ENCODE measurements at places on chromosomes 16 and 17.

- no peak for DNase-seq
These were observed 36.4 kb upstream of the CORO6 start for GRCh38 chr17:29659155-29659554.

- no peak for DNase-seq
These were observed 7.8 kb downstream of the GALK1 start for GRCh38 chr17:75757086-75757681.

DNA sequence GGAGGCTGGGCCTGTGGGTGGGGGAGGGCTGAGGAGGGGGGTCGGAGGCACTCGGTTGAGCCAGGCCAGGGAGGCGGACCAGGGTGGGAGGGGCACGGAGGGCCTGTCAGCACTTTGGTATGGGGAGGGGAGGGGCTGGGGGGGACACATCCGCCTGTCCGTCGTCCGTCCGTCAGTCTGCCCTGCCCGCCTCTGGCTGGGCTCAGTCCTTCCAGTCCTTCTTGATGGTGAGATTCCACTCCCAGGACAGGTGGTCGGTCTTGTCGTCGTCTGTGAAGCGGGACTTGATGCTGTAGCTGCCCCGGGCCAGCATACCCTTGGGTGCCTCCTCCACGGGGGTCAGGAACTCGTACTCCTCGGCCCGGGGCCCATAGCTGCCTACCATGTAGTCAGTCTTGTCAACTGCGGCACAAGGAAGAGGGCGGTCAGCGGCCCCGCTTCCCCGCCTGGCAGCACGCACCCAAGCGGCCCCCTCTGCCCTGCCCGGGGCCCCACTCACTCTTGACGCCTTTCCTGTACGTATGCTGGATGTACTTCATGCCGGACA lies 2.4 kb downstream of the ARHGDIA start:
- no peak for DNase-seq

DNA sequence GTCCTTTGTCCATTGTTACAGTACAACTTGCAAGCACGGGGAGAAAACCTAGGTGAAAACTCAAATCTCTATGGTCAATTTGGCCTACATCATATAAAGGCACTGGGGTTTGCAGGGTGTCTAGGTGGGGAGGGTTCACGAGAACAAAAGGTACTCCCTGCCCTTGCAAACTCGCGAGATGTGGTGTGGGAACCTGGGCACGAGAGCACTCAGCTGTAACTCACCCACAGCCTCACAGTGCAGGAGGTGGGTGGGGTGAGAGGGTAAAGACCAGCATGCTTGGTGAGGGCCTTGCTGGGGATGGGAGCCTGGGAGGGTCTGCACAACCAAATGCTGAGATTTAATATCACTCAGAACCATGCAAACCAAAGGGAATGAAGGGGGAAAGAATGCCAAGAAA lies 18.4 kb upstream of the ZNF594 start:
- DNase-seq, result no peak

DNA sequence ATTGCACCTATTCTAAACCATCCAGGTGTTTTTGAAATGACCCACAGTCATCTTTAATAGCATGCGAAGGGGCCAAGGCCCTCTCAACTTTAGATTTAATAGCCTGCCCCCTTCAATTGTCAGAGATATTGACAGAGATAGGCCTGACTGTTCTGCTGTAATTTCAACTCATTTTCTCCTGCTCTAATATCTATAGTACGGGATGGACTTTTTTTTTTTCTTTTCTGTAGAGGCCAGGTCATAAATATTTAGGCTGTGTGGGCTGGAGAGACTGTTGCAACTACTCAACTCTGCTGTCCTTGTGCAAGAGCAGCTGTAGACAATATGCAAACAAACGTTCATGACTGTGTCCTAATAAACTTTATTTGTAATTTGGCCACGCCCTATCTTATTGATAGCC lies 24.7 kb upstream of the KRT20 start:
- DNase-seq, result no peak

GRCh38 chr17:78764871-78765270 lies 17.2 kb downstream of the CYTH1 start:
- DNase-seq, result no peak

DNA sequence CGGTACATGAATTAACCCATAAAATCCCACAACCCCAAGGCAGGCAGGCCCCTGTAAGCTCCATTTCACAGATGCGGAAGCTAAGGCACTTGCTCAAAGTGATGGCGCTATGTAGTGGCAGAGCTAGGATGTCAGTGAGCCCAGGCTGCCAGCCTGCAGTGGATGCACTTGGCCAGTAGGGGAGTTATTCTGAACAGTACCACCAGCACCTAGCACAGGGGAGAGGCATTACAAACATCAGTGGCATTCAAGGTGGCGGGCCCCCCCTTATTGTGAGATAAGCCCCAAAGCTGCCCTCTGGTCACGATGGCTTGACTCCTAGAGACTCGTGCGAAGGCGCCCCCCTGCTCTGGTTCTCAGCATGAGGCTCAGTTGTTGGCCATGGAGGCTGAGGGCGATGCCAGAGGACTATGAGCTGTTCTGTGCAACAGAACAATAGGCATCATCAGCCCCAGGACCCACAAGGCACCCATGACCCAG lies 33.8 kb downstream of the GTF3C1 start:
- no peak for DNase-seq

DNA sequence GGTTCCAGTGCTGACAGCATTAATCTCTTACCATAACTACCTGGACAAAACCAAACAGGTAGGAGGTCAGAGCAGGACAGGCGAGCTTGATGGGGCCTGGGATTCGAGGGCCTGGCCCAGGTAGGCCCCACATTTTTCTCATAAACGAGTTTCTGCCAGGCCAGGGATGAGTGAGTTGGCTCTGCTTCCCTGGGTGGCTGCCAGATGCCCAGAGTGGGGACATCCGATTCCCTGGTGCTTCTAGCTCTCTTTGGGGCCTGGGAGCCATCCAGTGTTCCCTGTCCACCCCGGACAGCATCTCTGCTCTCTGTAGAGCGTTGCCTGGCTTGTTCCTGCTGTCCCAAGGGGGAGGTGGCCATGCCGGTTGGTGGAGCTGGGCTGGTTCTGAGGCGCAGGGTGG lies 25.1 kb downstream of the TSC2 start:
- DNase-seq, result no peak

DNA sequence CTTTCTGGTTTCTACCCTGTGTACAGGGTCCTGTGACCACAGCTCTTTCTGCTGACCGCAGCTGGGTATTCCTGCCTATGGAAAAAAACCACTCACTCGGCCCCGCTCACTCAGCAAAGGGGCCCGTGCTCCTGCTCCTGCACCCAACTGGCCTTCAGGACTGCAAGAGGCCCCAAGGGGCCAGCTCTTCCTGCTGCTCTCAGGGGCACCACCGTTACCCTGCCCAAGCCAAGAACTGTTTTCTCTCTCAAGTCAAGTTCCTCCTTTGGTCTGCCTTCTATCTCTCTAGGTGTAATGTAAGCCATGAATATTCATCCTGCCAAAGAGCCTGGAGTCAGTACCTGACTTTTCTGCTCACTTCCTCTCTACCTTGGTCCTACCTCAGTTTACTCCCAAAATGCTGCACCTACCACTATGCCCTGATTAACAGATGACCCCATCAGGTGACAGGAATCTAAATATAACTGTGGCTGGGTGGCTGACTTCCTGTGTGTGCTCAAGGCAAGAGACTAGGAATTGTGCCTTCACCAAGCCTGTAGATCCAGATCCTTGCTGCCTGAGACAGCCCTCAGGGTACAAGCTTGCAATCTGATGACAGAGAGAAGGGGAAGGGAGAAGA lies 20.4 kb upstream of the SCIMP start:
- DNase-seq, result no peak

Measured in NCI-H146 (cell line).